ENCODE measurements at places on chromosomes 1 and 21. TPM values are rescaled to one million over a fixed set of nuclear protein-coding genes. Genes with fewer than 3 reads are reported as not detected.

The KRTAP7-1 gene
- polyA plus RNA-seq, result not detected

The FASLG gene
- not detected for polyA plus RNA-seq

The TAL1 gene
- polyA plus RNA-seq, result 2.3 TPM

The KRTAP13-2 gene
- not detected for polyA plus RNA-seq

The OR2M3 gene
- 0.11 TPM for polyA plus RNA-seq

The CRYAA gene
- not detected for polyA plus RNA-seq

The SYCP1 gene
- polyA plus RNA-seq, result 10.5 TPM

The RHBG gene
- 3.3 TPM for polyA plus RNA-seq

The DIPK1A gene
- polyA plus RNA-seq, result 14.7 TPM

The ACKR1 gene
- polyA plus RNA-seq, result 26.9 TPM

The NBPF6 gene
- polyA plus RNA-seq, result 10.7 TPM

The SZRD1 gene
- polyA plus RNA-seq, result 88.5 TPM

The NASP gene
- polyA plus RNA-seq, result 206 TPM

The UBE2U gene
- polyA plus RNA-seq, result 72.2 TPM

The CD84 gene
- 7.7 TPM for polyA plus RNA-seq

The A3GALT2 gene
- polyA plus RNA-seq, result not detected

All from testis (tissue), 5 donors.